ENCODE measurements at places on chromosomes 3 and 15.

- DNase-seq = peak; percentile 62
These were observed 4.8 kb upstream of the CSK start for GRCh38 chr15:74776821-74777768.

DNA sequence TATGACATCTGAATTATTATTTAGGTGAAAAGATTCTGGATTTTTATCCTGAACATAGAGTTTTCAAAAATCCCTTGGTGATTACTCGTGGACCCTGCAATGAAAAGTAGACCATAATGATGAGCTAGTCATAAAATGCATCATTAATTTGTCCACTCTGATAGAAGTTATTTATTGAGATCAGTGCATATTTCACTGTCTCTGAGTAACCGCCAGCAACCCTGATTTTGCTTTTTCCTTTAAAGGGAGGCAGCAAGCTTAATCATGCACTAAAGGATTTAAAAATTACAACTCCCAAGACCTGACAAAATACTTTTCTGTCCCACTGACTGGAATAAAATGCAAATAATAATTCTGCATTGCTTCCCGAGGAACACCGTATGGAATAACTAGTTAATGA is 259.6 kb upstream of the DPPA4 start:
- DNase-seq = no peak

DNA sequence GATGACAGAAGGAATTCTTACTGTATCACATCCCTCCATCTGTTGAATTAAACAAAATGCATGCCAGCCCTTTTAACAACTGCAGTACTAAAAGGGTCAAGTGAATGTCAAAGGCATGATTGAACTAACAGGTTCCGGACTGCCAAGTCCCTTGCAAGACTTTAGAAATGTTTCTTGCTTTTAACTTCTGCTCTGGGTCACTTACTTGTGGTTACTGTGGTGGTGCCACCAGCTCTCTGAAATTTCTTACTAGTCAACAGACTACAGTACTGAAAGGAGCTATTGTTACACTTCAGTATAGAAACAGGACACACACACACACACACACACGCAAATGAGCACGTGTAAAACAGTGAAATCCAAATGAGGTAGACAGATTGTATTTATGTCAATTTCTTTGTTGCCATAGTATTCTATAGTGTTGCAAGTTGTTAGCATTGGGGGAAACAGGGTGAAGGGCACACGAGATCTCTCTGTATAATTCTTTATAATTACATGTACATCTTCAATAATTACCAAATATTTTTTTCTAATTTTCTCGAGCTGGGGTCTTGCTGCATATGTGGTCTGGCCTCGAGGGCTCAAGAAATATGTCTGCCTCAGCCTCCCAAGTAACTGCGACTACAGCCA is 79.9 kb upstream of the SLC25A26 start:
- no peak for DNase-seq

DNA sequence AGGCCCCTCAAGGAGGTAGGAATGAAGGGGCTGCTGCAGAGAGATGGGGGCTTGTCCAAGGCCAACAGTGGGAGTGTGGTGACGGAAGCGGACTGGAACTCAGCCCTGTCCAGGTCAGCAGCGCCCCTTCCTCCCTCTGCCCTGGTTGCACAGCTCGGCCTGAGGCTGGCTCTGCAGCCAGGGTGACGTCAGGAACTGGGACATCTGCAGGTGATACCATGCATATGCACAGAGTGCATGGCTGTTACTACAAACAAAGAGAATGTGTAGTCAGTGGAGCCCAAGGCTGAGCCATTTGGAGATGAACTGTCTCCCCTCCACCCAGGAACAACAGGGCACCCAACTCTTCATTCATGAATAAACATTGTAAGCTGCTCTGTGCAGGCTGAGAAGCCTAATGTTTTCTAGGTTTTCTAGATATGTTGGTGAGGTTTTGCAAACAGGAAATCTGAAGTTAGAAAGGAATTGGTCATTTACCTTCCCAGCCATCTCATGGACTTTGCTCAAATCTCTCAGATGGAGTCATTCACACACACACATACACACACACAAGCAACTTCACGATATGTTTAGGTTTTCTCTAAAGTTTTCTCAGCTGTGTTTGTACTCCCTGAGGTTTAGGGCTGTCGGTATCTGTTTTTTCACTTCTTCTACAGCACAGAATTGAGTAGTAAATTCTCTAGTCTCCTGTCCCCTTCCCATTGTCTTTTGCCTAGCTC is 117.2 kb downstream of the TLE3 start:
- DNase-seq = no peak

GRCh38 chr15:51558411-51558810 is 64.2 kb downstream of the DMXL2 start:
- DNase-seq = no peak

GRCh38 chr3:115042351-115042750 is 104.7 kb downstream of the ZBTB20 start:
- no peak for DNase-seq

DNA sequence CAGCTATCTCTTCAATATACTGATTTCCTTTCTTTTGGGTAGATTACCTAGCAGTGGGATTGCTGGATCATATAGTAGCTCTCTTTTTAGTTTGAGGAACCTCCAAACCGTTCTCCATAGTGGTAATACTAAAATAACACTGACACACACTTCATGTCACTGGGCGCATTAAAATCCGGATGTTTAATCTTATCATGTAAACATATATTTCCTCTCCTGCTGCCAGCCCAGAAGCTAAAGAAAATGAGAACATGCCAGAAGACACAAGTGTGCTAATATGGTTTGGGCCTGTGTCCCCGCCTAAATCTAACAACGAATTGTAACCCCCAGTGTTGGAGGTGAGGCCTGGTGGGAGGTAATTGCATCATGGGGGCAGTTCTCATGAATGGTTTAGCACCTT is 23.6 kb upstream of the KCNMB2 start:
- no peak for DNase-seq

GRCh38 chr15:31161951-31162350 is 60.4 kb upstream of the TRPM1 start:
- no peak for DNase-seq

- no peak for DNase-seq
These were observed 4.0 kb downstream of the ITGA11 start for GRCh38 chr15:68427963-68428362.

GRCh38 chr3:192183109-192183508 is 544.2 kb downstream of the FGF12 start:
- DNase-seq = no peak

DNA sequence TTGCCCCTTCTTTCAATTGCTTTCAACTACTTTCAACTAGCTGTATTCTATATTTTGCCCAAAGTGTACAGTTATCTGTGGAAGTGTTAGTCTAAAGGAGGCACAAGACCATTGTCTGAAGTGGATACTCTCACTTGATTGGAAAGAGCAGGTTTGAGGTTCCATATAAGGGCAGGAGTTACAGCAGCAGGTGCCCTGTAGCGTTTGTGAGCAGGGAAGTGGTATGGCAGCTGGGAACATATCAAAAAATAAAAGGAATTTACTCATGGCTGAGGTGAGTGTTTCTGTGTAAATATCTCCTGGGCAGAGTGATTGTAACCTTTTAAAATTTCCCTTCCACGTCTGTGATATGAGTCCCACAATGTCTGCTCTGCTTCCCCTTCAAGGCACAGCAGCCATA is 38.5 kb upstream of the DNAJC13 start:
- no peak for DNase-seq

DNA sequence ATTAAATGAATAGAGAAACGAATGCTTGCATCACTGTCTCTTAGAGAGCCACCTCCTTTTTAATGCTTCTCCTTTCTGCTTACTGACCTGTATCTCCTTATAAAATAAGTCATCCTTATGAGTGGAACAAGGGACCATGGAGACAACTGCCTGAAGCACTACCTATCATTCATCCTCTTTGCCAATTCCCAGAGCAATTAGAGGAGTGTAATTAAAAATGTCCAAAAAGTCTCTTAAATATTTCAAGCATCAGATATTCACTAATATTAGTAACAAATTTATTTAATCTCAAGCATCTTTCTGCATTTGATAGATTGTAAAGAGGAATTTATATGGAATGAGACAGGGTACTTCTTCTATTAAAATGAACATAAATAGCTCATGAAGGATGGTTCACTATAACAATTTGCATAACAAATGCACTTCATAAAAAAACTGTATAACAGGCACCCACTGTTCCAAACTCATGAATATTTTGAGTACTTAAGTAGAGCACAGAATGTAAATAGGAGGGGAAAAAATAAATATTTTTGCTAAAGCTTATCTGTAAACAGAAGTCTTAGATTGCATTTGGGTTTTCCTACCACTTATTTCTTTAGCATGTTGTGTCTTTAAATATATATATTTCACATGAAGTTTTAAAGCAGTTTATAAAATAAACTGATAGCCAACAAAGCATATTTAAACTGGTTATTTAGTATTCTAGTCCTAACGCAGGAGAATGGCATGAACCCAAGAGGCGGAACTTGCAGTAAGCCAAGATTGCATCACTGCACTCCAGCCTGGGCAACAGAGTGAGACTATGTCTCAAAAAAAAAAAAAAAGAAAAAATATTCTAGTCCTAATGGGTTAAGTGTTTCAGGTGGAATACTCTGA is 269.3 kb downstream of the TBL1XR1 start:
- DNase-seq = no peak

DNA sequence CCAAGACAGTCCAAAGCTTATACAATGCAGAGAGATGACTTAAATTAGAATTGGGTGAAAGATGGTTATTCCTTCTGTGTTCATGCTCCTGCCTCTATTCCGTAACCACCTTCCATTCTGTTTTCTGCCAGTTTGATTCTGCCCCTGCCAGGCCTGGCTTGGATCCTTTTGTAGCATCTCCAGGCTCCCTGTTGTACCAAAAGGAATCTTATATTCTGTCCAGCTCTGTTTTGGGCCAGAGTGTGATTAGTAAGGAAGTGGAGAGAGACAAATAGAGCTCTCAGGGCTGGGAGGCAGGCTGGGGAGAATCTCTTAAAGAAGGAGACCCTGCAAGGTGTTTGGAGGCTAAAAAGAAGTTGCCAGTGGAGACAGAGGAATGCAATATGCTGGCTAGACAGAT is 63.8 kb downstream of the KCNAB1 start:
- no peak for DNase-seq

- DNase-seq = peak; percentile 60
These were observed at the start of gene CELF6 for GRCh38 chr15:72319985-72320671. CELF6 (minus strand) TSS chr15:72320157; CDS start chr15:72319874, 283 bp downstream.

DNA sequence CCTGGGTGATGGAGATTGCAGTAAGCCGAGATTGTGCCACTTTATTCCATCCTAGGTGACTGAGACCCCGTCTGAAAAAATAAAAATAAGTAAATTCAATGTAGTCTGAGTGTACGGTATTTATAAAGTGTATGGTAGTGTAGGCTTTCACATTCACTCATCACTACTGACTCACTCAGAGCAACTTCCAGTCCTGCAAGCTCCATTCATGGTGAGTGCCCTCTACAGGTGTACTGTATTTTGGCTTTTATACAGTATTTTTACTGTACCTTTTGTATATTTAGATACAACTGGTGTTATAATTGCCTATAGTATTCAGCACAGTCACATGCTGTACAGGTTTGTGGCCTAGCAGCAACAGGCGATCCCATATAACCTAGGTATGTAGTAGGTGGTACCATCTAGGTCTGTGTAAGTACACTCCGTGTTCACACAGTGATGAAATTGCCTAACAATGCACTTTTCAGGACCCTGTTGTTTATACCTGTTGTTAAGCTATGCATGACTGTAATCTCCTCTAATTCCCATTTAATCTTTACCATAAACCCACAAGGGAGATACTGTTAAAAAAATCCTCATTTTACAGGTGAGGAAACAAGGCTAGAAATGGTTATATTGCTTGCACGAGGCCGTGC is 19.3 kb downstream of the CACNA1D start:
- no peak for DNase-seq
